CD4-positive, alpha-beta T cell treated with Interleukin-10 for 1 hour (primary cell): ENCODE measurements at places on chromosomes 5 and 9.
A peak's percentile ranks its signal among the peaks of the same experiment; 100 is the strongest.

- DNase-seq: no peak
These were observed 1662.4 kb upstream of the ACO1 start for GRCh38 chr9:30722065-30722464.

DNA sequence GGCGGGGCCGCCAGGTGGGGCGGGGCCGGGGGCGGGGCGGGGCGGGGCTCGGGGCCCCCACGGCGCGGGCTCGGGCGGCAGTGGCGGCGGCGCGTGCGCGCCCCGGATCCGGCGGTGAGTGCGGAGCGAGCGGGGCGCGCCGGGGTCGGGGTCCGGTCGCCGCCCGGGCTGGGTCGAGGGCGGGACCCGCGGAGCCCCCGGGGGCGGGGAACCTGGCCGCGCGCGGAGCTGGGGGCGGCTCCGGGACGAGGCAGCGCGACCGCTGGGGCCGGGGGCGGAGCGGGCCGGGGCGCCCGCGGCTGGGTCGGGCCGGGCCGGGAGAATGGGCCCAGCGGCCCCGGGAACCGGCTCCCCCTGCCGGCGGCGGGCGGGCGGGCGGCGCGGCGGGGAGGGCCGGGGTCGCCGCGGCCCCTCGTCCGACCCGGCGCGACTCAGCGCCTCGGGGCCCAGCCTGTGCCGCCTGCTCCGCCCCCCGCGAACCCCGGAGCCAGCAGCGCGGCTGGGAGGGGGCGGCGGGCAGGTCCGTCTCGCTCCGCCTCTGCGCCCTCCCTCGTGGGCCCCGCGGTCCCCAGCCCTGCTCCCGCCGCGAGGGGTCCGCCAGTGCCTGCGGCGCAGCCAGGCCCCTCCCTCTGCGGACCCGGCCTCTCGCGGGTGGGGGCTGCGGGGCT lies 3.1 kb downstream of the EGFL7 start:
- DNase-seq: peak; percentile 24

DNA sequence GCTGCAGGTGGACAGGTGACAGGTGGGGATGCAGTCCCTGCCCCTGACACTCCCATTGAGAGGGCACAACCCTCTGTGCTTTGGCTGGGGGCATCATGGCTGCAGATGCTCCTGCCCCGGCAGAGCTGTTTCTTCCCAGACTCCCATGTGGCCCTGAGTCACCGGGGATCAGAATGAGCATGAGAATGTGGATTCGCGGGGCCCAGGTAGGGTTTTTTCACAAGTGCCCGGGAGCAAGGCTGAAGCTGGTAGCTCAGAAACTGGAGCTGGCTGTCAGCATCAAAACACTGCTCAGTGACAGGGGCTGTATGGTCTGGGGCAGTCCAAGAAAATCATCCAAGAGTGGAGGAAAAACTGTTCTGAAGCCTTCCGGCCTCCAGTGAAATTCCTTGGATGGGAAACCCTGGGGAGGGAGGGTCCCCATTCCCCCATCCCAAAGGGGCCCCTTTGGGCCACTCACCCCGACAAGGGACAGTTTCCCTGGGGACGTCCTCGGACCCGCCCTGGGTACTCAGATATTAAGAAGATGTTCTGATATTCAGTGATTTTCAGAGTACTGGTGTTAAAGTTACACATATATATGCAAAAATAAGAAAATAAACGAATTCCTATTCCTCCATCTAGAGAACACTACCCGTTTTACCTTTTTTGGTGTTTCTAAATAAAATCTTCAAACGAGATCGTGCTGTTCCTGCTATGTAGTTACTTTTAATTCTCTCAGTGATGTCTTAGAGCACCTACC lies 120.1 kb upstream of the LPCAT1 start:
- DNase-seq: no peak

GRCh38 chr9:26888271-26888670 lies 4.3 kb downstream of the CAAP1 start:
- DNase-seq: no peak

GRCh38 chr5:88049156-88049555 lies 219.5 kb downstream of the TMEM161B start:
- DNase-seq: no peak

GRCh38 chr5:162837155-162837554 lies 600.2 kb upstream of the CCNG1 start:
- DNase-seq: no peak

GRCh38 chr9:125985998-125986655 lies 239.0 kb downstream of the PBX3 start:
- DNase-seq: no peak

GRCh38 chr9:74742792-74743730 lies 144.7 kb downstream of the TRPM6 start:
- peak; percentile 4 for DNase-seq

DNA sequence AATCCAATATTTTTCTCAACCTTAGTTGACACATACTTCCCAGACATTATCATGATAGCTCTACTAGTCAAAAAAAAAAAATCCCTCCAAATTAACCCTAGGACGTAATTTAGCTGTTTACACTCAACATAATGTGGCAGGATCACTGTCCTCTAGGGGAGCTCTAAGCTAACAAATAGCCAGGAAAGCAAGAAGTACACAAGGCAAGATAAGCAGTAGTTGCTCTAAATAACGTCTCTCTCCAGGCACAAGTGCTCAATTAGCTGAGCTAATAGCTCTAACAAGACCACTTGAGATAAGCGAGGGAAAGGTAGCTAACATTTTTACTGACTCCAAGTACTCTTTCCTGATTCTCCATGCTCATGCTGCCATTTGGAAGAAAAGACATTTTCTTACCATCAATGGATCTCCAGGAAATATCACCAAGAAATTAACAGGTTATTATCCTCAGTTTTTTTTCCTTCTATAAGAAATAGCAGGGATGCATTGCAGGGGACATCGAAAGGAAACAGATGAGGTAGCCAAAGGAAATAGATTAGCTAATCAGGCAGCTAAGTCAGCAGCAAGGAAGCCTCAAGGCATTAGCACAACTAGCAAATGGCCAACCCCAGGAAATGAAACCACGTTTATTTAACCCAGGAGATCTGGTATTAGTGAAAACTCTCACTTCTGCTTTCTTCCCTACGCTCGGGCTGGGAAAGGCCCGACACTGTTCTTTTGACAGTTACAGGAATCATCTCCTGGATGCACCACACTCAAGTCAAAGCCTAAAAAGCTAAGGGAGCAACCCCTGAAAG lies 614.1 kb downstream of the PTPRD start:
- no peak for DNase-seq

DNA sequence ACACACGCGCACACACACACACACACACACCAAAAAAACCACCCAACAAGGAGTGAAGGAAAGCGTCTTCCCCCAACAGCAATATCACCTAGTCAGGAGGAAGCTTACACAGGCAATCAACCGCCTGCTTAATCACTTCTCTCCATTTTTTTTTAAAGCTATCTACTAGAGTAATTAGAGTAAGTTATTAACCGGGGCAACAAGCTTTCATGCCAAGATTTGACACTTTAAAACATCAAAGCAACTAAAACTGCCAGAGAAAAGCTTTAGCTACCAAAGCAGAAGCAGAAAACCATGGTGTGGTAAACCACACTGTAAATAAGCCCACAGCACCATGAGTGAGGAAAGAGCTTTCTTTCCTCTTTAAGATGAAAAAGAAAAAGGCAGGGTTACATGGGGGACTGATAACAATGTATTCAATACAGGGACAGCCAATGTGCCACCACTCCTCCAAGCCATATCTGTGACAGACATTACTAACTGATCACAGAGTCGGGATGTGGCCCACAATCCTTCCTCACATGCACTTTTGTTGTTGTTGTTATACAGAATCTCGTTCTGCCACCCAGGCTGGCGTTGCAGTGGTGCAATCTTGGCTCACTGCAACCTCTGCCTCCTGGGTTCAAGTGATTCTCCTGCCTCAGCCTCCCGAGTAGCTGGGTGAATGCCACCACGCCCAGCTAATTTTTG lies 282.1 kb downstream of the CRB2 start:
- peak; percentile 53 for DNase-seq
